HepG2 (cell line): ENCODE measurements at places on chromosomes 2 and 18. TPM values are rescaled to one million over a fixed set of nuclear protein-coding genes. Genes with fewer than 3 reads are reported as not detected.

DNA sequence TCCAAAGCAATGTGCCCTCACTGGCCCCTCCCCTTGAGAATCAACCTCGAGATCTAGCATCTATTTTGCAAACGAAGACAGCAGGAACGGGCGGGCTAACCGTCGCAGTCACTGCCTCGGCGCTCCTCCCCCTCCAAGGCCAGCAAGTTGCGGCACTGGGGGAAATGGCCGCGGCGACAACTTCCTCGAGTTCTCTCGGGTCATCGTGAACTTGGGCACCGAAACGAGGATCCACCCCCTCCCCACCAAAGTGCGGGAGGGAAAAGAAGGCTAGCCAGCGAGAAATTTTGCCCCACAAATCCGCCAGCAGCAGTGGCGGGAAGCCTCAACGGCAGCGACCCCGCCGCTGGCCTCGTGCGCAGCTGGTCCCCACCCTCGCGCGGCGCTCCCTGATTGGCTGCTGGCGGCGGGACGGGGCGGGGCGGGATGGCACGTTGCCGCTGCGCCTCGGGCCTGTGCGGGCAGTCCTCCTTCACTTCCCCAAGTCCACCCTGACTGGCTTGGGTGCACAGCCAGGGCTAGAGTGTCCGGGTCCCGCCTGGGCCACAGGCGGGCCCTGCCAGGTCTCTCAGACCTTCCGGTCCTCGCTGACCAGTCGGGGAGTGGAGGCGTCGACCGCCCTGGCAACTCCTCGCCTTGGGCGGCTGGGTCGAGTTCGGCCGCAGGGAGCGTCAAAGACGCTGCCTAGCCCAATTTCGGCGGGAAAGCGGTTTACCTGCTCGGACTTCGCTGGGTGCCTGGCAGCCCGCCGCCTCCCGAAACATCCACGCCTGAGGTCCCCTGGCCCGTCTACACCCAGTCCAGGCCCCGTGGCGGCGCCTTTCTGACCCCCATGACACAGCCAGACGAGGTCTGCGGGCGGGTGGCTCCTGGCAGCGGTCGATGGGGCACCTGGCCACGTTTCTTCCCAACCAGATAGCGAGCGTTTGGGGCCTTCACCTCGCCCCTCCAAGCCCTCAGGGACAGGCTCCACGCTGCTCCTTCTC is at the start of gene BOLL:
BOLL (minus strand) TSS at position 364 of the 986 bp plus-strand sequence. CDS start 3,469 bp downstream, outside the sequence.
- DNase-seq = no peak

Gene MAP3K19
- not detected in 2 replicates for total RNA-seq

Gene MATN3
- total RNA-seq = 19.2 and 36.1 TPM in 2 replicates

DNA sequence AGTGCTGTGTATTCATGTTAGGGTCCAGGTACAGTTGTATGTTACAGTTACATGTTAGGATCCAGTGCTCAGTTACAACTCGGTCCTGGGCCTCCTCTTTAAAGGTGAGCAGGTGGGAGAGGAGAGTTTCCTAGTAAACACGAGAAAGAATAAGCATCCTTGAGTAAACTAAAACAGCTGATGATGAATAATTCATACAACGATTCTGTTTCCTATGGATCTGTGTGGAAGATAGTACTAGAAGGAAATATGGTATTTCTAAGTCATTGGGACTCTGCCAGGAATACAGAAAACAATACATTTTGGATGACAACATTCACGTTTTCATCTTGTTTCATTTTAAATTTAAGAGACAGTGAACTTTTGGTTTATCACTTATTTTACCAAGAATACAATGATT is 29.5 kb downstream of the SNTG2 start:
- no peak for DNase-seq

DNA sequence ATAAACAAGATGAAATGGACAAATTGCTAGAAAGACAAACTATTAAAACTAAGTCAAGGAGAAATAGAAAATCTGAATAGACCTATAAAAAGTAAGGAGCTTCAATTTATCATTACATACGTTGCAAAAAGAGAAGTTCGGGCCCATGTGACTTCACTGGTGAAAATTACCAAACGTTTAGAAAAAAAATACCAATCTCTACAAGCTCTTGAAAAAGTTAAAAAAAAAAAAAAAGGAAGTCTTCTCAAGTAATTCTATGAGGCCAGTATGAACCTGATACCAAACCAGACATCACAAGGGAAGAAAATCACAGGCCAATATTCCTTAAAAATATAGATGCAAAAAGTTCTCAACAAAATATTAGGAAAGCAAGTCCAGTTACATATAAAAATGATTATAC is 20.2 kb upstream of the ACVR2A start:
- DNase-seq = no peak
